NCI-H146 (cell line): ENCODE measurements at places on chromosomes 5 and 9.

DNA sequence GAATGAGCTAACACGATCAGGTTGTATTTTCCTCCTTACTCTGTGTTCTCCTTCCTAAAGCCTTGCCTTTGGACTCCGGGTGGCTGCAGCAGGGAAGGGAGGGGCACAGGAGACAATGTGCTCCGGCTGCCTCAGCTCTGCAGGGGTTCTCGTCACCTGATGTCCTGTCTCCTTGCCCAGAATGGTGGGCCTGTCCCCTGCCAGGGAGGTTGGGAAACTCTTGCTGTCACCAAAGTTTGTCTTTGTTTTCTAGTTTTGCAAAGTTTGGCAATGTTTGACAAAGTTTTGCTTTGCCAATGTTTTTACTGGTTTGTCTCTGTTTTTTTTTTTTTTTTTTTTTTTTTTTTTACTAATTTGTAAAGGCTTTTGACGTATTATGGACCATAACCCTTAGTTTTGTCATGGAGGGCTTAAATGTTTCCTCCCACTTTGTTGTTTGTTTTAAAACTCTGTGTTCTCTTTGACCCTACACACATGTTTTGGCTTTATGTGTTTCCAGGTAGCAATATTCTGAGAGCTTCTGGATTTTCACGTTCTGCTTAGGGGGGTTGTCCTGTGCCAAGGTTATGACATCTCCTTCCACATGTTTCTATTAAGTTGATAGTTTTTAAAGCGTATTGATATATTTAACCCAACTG lies 49.3 kb downstream of the GADD45G start:
- peak; percentile 12 for DNase-seq

DNA sequence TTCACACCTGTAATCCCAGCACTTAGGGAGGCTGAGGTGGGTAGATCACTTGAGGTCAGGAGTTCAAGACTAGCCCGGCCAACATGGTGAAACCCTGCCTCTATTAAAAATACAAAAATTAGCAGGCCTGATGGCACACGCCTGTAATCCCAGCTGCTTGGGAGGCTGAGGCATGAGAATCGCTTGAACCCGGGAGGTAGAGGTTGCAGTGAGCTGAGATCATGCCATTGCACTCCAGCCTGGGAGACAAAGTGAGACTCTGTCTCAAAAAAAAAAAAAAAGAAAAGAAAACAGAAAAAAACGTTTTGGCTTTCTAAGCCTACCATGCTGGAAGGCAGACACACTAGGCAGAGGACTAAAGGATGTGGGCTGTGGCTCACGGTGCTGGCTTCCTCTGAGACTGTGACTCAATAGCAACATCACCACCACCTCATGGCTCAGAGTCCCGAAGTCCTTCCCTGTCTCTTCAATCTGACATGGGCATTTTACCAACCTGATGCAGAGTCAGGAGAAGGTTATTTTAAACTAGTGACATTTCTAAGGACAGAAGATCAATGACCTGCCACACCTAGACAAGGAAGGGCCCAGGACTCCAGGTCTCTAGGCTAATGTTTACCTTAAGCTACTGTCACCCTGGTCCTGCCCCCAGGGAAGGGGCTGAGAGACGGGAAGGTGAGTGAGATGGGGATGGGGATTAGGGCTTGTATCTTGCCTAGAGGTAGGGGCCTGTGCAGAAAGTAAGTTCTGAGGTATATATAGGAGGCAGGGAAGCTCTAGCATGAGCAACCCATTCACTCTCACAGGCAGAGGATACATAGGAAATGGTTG lies 3.7 kb downstream of the ECSCR start:
- no peak for DNase-seq

GRCh38 chr5:75088648-75089047 lies 36.3 kb upstream of the GCNT4 start:
- no peak for DNase-seq

- DNase-seq, result peak; percentile 66
Observed at GRCh38 chr5:131536211-131536826, 98.7 kb downstream of the RAPGEF6 start.

GRCh38 chr9:15240927-15241326 lies 66.1 kb downstream of the TTC39B start:
- DNase-seq, result no peak
